Left cardiac atrium (tissue), 4 donors: ENCODE measurements at places on chromosomes 12 and 14. TPM values are rescaled to one million over a fixed set of nuclear protein-coding genes. Genes with fewer than 3 reads are reported as not detected.

The SUOX gene
- total RNA-seq = 29.8 TPM

DNA sequence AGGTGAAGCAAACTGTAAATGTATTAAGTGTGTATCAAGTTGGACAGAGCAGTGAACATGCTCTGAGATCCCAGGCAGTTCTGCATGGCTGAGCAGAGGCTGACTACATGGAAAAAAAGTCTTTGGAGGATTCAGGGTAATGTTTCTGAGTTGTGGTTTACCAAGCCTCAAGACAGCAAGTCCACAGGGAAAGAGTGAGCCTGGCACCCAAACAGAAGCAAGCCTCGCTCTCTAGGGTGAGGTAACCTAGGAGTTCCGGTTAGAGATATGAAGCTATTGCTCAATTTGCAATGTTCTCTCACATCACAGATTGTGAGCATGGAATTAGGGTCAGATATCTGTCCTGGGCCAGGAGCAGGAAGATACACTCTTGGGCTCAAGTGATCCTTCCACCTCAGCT lies 158.6 kb downstream of the MON2 start:
- peak; percentile 31 for DNase-seq

GRCh38 chr12:57739387-57739786 lies 845 bp upstream of the AGAP2 start:
- DNase-seq = no peak

DNA sequence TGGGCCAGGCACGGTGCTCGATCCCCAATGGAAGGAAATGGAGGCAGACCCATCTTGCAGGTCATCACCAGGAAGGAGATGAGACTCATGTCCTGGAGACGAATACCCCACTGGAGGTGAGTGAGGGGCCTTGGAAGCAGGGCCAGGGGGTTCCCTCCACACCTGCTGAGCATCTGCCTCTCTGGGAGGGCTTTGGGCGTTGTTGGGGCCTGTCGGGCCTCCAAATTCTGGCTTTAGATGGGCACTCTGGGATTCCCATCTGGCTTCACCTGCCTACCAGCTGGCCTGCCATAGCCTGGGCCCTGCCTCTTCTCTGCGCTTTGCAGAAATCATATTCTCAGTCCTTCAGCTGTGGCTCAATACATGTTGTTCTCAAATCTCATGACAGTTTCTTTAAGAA lies 13.9 kb downstream of the RTL1 start:
- no peak for DNase-seq
